ENCODE measurements at places on chromosomes 6 and 20.

DNA sequence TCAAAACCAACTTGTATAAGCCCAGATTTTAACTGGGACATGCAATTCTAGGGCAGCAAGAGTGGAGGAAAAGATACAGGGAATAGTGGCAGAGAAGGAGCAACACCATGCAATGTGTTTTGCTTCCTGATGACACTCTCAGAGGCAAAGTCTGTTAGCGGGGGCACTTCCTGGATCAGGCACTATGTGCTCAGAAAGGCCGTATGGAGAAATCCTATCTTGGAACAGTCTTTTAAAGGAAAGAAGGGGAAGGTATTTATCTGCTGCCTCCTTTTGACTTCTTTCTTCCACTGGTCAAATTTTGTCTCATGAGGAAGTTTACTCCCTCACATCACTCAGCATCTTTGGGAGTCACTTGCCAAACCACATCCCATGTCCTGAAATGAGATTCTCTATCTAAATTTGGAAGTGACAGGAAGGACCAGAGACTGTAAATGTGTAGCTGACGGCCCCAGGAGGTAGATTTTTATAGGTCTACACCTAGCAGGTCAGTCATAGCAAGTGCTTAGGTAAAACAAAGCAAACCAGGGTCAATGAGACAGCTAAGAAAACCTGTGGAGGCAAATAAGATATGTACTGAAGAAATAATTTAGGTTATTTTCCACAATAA lies 91.7 kb upstream of the ELOVL5 start:
- no peak for DNase-seq

DNA sequence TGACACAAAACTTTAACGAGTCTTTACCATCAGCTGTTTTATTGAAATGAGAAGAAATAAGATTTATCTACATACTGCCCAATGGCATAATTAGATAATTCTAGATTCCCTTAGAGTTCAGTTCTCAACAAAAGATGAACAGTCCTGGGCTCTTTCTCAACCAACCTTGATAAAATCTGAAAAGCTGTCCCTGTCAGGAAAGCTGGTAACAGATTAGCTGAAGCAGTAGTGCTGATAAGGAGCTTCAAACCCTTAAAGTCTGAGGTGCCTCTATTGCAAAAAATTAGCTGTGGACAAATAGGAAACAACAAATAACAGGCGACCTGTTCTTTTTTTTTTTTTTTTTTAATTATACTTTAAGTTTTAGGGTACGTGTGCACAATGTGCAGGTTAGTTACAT lies 35.9 kb upstream of the FAM135A start:
- DNase-seq: no peak

GRCh38 chr6:113920663-113921267 lies 50.2 kb downstream of the HDAC2 start:
- DNase-seq: no peak

DNA sequence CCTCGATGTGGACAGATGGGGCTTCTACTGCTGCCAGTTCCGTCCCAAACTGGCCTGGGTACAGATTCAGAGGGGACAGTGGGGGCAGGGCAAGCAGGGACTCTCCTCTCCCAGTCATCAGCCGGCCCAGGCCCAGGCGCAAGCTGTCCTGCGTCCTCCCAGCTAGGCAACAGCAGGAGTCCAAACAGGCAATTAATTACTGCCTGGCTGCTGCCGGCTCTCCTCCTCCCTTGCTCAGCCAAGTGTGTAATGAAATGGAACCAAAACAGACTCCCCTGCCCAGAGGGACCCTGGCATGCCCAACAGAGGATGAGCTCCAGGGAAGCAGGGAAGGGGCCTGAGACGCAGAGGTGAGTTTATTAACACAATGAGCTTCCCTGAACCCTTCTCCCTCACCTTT lies 17.8 kb upstream of the SLC32A1 start:
- DNase-seq: no peak

- no peak for DNase-seq
These were observed 193.6 kb upstream of the SLC24A3 start for GRCh38 chr20:19018881-19019280.

DNA sequence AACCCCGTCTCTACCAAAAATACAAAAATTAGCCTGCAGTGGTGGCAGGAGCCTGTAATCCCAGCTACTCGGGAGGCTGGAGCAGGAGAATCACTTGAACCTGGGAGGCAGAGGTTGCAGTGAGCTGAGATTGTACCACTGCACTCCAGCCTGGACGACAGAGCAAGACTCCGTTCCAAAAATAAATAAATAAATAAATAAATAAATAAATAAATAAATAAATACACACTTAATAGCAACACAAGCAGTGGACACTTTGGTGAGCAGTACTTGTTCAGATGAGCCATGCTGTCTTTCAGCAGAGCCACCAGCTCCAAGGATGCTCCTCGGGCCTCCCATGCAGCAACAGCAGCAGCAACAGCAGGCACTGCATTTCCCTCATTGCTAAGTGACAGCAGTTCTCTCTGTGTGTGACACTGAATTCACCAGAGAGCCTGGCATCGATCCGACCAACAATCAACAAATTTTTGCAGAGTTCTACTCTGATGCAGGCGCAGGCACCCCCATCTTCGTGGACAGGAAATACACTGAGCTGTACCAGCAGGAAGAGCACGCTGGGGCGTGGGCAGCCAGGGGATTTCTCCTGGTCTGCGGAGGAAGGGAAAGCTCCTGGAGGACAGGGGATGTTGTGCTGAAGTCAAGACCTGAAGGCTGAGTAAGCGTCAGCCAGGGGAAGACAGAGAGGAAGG lies 54.0 kb upstream of the SNX9 start:
- no peak for DNase-seq
